Cardiac fibroblast (primary cell): ENCODE measurements at places on chromosomes 4 and X.

DNA sequence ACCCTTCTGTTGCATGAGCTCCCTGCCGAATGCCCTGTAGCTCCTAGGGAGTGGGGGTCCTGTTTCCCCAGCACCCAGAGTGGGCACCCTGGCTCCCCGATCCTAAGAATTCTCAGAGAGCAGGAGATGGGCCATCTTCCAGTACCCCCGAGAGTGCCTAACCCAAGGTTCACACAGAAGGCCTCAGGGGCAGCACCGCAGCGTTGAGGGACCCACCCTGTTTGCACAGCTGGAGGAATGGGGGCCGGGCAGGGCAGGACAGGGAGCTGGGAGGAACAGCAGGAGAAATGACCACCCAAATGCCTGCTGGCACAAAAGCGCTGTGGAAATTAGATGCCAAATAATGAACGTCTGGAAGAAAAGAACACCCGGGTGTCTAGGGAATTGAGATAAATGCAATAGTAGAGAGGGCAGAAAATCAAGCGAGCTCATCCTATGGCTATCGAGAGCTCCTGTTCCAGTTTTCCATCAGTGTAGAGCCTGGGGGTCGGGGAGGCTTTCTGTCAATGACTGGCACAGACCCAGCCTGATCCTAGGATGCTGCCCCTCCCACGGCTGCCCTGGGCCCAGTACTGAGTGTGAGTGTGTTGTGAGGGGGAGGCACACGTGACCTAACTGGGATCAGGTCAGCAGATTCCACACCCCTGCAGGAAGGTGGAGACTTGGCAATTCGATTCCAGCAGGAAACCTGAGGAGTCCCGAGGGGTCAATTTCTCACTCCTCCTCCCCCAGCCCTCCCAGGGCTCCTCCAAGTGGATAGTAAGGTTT is 25.7 kb downstream of the SEPTIN6 start:
- DNase-seq = peak; percentile 61

GRCh38 chr4:38322714-38323113 is 341.3 kb upstream of the KLF3 start:
- peak; percentile 88 for DNase-seq

DNA sequence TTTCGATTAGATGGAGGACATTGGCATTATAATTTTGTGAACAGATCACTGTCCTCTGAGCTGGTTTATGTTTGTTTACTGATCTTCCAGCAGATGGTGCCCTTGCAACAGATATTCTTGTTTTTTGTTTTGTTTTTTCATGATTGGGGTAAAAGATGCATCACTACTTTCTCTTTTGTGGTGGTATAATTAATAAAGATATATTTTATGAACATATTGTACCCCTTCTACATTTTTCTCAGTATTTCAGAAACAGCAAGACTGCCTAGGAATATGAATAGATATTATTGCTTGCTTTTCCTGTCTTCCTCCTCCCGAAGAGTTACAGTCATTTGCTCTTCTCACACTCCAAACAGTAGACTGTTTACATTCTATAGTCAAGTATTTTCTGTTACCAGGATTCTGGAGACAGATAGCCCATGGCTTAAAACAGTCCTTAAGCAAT is 905.2 kb downstream of the TRAM1L1 start:
- DNase-seq = peak; percentile 3

- DNase-seq = no peak
Observed at GRCh38 chr4:32988165-32988811, 2268.1 kb downstream of the PCDH7 start.

DNA sequence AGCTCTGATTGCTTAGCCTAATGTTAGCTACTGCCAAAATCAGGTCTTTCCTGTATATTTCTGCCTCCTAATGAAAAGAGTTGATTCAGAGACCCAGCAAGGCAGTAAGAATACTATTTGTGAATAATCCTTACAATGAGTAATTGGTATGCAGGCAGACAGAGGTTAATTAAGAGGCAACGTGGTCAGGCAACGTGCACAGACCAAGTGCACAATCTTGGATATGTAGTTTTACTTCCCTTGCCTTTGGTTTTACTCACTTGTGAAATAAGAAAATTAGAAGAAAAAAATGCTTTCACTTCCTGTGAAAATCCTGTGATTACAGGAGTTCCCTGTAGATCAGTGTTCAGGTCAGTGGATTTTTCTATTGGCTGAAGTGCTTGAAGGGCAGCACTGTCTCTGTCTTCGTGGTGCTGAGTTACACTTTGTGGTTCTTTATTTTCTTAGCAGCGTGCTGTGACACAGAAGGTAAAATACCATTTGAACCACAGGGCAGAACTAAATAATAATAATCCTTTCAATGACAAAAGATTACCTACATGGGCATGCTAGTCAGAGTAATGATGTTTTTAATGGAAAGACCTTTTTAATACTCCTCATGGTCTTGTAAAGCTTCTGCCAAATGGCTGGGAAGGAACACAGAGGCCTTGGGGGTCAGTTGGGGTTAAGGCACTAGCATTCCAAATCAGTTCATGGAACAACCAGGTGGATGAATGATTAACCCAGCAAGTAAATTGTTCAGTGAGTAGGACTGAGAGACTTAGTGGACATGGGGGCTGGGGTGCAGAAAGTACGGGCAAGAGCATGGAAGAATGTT is 430.9 kb downstream of the MAPK10 start:
- peak; percentile 27 for DNase-seq

DNA sequence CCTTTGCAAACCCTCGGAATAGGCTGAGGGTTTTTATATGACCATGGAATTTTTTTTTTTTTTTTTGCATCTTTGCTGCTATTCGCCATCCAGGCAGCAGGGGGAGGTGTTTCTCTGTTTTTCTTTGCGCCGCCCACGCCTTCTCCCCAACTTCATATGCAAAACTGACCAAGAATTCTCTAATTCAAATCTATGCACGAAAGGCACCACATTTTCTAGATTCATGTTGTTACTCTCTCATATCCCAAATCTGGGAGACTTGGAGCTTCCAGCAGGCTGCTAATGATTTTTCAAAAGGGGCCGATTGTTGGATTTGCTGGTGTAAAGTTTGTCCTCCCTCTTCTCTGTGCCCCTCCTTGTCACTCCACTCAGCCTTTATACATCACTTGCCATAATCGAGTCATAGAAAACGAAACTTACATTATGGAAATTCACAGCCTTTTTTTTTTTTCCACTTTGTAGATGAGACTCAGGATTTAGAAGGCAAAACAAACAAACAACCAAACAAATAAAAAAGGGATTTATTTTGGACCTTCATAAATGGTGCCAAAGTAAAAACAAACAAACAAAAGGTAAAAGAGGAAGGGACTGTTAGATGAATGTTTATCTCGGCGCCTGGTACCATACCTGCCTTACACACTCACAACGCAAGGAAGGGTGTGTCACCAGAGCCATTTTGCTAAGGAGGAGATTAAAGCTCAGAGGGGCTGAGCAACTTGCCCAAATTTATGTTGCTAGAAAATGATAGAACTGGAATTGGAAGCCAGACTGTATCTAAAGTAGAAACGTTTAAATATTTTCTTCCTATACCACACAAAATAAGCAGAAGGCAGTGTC is 29.3 kb upstream of the BOD1L1 start:
- DNase-seq = peak; percentile 83

DNA sequence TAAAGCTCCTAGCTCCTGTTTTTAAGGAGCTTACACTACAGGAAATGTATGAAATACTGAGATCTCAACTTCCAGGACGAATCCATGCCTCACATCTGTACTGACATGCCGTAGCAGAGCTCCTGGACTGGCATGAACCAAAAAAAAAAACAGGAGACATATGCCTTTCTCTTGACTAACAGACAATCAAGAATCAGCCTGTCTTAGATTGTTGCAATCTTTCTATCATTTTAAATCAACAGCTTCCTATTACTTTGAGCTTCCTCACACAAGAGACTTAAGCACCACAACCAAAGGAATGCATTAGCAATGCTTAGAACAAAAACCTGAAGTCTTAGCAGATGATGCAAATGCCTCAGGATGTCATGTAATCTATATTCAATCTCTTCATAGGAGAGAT is 34.7 kb upstream of the AREG start:
- DNase-seq = no peak

GRCh38 chr4:40962551-40963180 is 212.9 kb downstream of the NSUN7 start:
- no peak for DNase-seq

- DNase-seq = peak; percentile 51
Observed at GRCh38 chr4:168877511-168878491, 132.3 kb downstream of the CBR4 start.

DNA sequence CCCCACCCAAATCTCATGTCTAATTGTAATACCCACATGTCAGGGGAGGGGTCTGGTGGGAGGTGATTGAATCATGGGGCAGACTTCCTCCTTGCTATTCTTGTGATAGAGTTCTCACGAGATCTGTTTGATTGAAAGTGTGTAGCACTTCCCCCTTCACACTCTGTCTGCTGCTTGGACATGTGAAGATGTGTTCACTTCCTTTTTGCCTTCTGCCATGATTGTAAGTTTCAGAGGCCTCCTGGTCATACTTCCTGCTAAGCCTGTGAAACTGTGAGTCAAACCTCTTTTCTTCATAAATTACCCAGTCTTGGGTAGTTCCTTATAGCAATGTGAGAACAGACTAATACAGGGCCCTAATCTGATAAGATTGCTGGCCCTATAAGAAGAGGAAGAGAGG is 1514.8 kb downstream of the RPA4 start:
- DNase-seq = no peak

- DNase-seq = peak; percentile 61
Observed at GRCh38 chrX:103817502-103817901, 14.6 kb downstream of the RAB9B start.

DNA sequence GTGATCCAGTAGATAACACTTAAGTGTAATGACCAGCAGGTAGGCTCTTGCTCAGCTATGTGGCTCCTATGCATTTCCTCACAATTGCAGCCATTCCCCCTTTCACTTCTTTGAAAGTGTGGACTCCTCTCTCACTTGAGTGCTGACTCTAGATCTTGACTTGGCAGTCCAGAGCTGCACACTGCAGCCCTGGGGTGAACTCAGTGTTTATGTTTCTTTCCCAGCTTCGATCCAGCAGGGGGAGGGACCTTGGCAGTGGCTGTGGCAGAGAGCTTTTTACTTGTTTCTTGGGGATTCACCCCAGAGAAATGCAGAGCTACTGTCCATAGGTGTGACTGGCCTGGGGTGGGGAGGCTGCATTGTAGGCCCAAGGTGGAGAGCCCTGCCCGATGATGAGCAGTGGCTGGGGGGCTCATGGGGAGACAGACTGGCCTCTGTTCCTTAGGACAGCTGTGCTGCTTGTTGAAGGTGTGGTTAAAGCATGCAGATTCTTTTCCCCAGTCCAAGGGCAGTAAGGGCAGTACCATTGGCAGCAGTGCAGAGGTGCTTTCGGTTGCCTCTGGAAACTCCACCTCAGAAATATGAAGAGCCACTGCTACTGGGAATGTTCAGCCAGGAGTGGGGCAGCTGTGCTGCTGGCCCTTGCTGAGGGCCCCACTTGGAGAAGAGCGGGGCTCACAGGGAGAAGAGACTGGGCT is 134.7 kb downstream of the SH3BGRL start:
- no peak for DNase-seq

- DNase-seq = no peak
Observed at GRCh38 chrX:110066488-110067225, 63.7 kb downstream of the TMEM164 start.

GRCh38 chr4:94370533-94371254 is 28.1 kb upstream of the HPGDS start:
- no peak for DNase-seq

DNA sequence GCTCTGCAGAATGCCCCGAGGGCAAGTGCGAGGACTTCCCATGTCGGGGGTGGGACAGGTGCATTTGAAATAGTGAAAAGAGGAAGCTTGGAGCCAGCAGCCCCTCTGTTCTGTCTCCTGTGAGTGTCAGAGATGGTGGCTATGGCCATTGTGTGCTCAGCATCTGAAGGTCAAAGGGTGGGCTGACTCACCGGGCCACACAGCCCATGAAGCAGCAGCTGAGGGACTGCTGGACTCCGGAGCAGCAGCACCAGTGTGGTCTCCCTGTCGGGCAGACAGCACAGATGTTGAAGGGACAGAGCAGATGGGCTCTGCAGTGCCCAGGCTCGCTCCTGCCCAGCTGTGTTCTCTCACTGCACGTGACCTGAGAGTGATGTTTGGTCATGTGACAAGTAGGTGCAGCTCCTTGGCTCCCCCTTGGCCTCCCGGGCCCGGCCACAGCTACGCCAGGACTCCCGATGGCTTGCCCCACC is 53.5 kb downstream of the TBC1D14 start:
- no peak for DNase-seq
